ENCODE measurements at places on chromosomes 1 and 21. TPM values are rescaled to one million over a fixed set of nuclear protein-coding genes. Genes with fewer than 3 reads are reported as not detected.

LIPI gene
- polyA plus RNA-seq, result not detected

GPR37L1 gene
- polyA plus RNA-seq, result not detected

AIRE gene
- polyA plus RNA-seq, result 0.15 TPM

PIGK gene
- 6.9 TPM for polyA plus RNA-seq

PRKCZ gene
- polyA plus RNA-seq, result 12.0 TPM

Data from adipose tissue (tissue), 3 donors.